Activated naive CD4-positive, alpha-beta T cell treated with anti-CD3 and anti-CD28 coated beads, Interleukin-2, amount 50 U/mL, for 72 hours (primary cell): ENCODE measurements at places on chromosomes 4 and X.

DNA sequence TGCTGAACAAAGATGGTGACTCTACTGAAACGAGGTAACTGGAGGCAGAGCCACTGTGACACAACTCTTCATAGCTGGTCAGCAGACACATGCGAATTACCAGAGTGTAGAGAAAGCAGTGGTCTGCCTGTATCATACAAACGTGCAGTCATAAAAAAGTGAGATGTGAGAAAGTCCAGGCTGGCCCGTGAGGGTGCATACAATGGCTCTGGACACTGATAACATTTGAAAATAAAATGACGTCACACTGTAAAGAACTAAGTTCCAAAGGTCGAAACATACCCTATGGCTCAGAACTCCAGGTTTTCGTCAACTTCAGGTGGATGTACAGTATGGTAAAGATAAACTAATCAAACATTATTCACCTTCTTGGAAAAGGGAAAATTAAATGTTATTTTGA, 95.7 kb downstream of the SHISA3 start:
- DNase-seq = no peak

DNA sequence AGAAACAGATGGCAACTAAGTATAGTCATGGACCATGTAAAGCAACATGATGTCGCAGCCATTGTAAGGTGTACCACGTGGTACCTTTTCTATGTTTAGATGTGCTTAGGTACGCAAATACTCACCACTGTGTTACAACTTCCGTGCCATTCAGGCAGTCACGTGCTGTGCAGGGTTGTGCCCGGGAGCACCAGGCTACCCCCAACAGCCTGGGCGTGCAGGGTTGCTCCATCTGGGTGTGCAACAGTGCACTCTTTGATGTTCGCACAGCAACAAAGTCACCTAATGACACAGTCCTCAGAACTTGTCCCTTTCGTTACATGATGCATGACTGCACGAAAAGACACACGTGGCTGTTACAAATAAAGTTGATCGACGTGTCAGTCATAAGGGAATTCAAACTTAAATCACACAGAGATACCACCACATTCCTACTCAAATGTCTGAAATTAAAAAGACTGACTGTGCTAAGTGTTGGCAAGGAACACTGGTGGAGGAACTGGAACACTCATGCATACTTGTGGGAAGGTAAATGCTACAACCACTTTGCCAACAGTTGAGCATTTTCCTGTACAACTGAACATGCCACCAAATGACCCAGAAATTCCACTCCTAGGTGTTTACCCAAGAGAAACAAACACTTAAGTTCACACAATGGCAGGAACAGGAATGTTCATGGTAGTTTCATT, 24.3 kb downstream of the CPLX1 start:
- no peak for DNase-seq

DNA sequence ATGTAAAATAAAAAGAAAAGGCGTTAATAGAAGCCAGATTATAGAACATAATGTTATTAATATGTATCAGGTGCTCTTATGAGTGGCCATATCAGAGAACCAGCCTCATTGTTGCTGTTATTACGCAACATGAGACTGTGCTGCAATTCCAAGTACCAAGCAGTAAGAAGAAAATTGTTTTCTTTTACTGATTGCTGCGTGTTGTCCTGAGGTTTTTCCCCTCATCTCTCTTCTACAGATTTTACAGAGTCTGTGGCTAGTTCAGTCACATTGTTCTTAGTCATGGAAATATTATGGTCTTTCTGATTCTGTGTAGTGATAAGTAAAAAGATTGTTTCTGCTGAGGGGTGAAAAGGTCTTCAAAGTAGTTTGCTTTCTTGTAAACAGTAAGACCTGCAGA, 55.9 kb downstream of the NPNT start:
- DNase-seq = no peak

DNA sequence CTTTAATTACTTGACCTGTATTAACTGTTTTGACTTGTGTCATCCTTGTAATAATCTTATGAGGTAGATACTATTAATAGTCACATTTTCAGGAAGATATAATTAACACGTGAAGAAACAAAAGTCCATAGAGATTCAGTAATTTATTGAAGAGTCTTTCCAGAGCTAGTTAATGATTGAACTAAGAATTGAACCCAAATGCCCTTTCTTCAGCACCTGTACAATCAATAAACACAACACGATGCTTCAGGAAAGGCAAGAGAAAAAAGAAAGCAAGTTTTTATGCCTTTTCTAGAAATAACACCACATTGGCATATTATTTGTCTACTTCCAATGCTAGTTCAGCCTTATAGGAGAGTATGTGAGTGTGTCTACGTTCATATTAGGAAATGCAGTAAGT, 399.6 kb downstream of the NAF1 start:
- no peak for DNase-seq

GRCh38 chrX:47586043-47586787, 4.0 kb downstream of the TIMP1 start:
- no peak for DNase-seq

GRCh38 chr4:48490012-48490679, at the start of gene ZAR1:
Gene ZAR1 (plus strand): TSS chr4:48490252. CDS start chr4:48490292, 40 bp downstream.
- no peak for DNase-seq

GRCh38 chrX:155225774-155226173, 9.5 kb downstream of the VBP1 start:
- no peak for DNase-seq
